ENCODE measurements at places on chromosomes 12 and 14.

GRCh38 chr12:96396209-96396608 is 4.0 kb downstream of the CDK17 start:
- DNase-seq, result no peak

GRCh38 chr14:91221270-91221669 is 23.2 kb downstream of the GPR68 start:
- no peak for DNase-seq

DNA sequence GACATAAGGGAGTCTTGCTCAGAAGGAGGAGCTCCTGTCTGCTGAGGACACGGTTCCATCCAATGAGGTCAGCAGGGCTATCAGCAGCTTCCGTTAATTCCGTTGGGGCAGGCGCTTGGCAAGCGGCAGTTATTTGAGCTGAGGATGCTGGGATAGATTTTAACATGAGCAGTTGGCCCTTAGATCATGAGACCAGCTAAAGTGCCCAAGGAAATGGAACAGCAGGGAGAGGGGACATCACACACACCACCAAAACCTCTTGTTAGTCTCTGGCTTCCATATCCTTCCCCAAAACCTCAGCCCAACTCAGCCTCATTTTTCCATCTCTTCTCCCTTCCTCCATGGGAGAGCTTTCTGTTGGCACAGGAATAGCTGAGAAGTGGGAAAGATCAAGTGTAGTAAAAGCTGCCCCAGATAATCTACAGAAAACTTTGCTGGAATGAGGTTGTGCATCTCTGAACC is 138.7 kb upstream of the PZP start:
- no peak for DNase-seq

DNA sequence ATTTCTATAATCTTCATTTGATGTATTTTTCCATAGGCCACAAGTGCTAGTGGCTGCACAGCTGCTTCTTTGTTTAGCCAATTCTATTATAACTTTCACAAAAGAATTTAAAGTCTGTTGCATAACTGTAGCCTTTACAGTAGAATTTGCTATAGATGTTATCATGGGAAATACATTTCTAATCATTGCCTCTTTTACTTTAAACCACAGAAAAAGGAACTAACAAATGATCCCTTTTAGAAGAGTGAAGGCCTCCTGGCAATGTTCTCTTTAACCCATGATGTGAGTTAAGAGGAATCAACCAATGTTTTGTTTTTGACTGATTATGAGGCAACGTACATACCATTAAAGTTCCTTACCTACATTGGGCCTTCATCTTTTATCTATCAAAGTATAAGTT is 68.8 kb downstream of the RPL10L start:
- DNase-seq, result no peak

DNA sequence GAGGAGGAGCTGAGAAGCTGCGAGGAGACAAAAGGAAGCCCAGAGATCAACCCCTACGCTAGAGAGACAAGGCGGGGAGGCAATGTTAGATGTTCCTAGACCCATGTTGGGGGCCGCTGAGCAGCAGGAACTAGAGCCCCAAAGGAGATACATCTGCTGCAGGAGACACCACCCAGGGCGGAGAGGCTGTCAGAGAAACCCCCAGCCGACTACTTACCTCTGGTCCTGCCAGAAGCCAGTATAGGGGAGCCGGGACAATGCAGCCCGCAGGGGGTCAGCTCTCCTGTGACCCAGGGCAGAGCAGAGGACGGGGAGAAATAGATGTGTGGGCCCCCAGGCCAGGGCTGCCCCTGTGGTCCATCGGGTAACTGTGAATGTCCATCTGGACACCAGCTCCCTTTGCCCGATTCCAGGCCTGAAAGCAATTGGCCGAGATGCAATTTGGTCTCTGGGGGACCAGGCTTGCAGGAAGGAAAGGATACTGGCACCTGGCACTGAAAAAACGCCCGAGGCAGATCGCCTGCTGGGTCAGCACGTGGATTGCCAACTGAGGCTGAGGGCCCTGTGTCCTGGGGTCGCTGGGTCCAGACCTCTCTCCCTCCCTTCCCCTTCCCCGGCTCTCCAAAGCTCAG is 34.9 kb downstream of the SYNE3 start:
- DNase-seq, result no peak

DNA sequence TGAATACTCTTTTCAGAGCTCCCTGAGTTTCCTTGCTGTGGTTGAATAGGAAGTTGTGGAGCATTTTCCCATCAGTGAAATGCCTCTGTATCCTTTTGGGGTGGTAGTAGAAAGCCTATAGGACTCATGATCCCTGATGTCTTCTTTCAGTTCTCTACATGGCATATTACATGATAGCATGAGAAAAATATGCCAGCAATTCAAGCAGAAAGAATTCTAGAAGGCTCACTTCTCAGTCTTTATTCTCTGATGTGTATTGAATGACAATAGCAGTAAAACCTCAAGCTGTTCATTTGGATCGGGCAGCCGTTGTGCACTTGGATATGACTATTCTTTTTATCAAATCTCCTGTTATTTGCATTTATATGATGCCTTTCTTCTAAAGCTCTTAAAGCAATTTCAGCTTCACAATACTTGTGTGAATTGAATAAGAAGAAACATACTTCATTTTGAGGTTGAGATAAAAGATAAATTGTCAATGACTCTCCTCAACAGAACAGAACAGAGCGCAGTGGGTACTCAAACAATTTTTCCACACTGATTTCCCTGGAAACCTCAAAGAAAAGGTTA is 251.5 kb upstream of the FBXO33 start:
- no peak for DNase-seq

GRCh38 chr14:31745741-31746140 is 184.5 kb downstream of the NUBPL start:
- DNase-seq, result no peak

DNA sequence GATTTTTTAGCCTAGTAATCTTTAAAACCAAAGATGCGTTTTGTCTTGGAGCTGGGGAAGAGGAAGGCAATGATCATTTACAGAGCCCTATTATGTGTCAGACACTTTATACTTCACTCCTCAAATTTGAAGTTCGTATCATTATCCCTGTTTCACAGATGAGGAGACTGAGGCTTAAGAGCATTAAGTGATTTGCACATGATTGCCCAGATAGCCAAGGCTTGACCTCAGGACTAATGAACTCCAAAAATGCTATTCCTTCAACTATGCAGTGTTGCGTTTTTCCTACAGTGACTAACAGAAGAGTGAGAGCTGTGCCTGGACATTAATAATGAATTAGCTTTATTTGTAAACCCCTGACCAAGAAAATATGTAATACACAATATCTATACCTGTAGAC is 136.8 kb upstream of the EEA1 start:
- DNase-seq, result no peak

DNA sequence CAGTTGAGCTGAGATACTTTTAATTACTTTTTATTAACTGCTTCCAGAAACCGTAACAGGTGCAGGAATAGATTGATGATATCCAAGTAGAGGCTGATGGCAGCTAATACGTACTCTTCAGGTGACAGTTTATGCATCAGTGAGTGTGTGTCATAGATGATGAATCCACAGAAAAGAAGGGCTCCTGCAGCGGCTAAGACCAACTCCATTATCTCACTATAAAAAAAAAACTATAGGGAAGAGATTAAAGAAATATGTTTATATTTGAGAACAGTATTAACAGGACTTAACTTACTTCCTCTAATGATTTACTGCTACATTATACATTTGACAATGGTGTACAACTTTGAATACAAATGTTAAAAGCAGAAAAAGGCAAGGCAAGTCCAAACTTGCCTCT is 7.4 kb upstream of the LLPH start:
- DNase-seq, result no peak

- peak; percentile 75 for DNase-seq
Measured at GRCh38 chr12:27940756-27941402, 31.7 kb downstream of the PTHLH start.

DNA sequence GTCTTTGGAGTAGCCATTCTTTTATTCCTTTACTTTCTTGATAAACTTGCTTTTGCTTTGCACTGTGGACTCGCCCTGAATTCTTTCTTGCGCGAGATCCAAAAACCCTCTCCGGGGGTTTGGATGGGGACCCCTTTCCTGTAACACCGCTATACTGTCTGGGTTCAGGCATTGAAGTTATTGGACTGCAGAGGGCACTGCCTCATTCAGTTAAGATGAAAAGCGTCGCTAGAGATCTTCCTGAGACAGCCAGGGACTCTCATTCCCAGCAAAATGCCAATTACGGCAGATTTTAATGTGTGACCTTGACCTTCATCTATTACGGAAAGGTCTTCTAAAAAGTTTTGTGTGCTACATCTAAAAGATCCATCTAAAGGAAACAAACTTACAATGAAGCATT is 17.3 kb upstream of the RIMKLB start:
- no peak for DNase-seq

- DNase-seq, result no peak
Measured at GRCh38 chr12:17992002-17992656, 97.9 kb downstream of the RERGL start.

GRCh38 chr14:76313303-76313702 is 62.6 kb upstream of the ESRRB start:
- no peak for DNase-seq

DNA sequence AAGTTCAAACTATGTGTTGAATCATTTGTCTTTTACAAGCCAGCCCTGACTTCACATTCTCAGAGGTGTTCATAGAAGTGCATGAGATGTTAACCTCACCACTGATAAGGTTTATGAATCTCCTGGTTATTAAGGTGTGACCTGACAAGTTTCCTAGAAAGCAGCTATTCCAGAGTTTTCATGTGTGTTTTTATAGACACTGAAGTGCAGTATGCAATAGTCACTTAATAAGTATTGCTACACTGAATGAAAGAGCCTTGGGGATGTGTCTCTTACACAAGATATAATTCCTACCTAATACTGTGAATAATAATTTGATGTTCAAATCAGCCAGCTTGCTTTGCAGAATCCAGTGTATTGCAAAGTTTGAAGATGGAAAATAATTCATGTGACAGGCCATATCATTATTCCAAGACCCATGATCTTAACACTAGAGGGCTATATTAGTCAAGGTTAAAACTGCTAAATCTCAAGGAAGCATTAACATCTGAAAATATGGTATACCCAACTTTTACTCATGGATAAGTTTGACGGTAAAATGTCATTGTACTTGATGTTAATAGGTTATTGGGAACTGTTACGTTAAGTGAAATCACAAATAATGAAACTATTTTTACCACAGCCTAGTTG is 13.0 kb downstream of the SLC25A3 start:
- DNase-seq, result no peak

- DNase-seq, result no peak
Measured at GRCh38 chr12:20757-21156, 45.8 kb upstream of the IQSEC3 start.

- no peak for DNase-seq
Measured at GRCh38 chr14:103008768-103009357, 48.5 kb downstream of the CDC42BPB start.

- no peak for DNase-seq
Measured at GRCh38 chr14:24067133-24068082, 4.0 kb upstream of the CPNE6 start.

DNA sequence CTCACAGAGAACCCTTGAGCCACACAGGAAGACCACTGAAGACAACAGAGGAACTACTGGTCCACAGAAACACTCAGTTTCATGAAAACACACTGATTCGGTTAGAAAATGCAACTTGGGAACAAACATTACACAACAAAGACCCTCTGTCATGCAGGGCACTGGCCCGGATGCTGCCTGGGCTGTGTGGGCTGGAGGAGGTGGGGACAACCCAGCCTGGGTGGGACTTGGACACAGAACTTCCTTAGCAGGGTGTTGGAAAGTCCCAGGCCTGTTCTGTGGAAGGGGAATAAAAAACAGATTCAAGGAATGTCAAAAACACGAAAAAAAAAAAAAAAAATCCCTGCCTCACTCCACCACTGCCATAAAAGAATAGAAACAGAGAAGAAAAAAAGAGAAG is 181.0 kb downstream of the MON2 start:
- DNase-seq, result no peak

DNA sequence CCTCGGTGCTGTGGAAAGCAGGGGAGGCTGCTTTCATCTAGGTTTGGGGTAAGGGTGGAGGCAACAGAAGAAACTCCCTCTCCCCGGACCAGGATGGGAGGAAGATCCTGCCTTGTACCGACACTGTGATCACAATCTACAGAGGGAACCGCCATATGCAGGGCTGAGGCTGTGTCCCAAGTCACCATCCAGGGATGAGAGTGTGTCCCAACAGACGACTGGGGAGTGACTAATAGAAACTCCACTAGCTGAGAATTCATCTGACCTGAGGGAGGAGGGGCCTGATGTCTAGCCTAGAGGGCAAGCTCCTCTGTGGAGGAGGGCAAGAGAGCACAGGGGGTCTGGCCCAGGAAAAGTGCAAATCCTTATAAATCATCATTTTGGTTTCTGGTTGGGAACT is 172.4 kb downstream of the CALM1 start:
- DNase-seq, result no peak

GRCh38 chr12:81520064-81520945 is 238.8 kb downstream of the PPFIA2 start:
- DNase-seq, result no peak

GRCh38 chr14:74211945-74212580 is 27.2 kb upstream of the VSX2 start:
- no peak for DNase-seq

DNA sequence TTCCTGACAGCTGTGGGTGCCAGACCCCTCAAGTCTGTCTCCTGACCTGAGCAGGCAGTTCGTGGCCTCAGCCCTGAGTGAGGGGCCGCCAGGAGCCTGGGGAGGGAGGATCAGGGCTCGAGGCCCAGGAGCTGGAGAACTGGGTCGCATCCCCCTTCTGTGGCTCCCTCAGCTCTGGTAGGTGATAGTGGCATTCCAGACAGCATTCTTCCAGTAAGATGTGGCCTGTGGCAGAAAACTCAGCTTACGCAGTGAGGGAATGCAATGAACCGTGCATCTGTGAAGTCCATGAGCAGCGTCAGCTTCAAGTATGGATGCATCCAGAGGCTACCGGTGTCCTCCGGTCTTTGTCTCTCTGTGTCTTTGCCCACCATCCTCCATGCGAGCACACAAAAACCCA is 28.4 kb upstream of the FBRSL1 start:
- DNase-seq, result no peak

GRCh38 chr12:23099104-23099503 is 474.1 kb downstream of the ETNK1 start:
- no peak for DNase-seq

DNA sequence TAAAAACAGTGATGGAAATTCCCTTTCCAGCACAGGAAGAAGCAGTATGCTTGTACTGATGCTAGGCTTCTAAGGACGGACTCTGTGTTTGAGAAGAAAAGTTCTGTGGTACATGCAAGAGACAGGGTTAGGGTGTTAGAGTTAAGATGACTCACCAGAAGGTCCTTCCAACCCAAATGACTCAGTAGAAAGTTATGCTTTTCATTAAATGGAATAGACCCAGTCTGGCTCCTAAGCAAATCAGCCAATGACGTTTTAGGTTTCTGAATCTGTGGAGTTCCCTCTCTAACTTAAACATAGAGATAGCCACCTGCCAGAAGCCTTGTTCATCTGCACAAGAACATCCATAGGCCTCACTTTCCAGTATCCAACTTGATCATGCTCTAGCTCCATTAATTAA is 5.7 kb downstream of the PTHLH start:
- DNase-seq, result no peak

- DNase-seq, result no peak
Measured at GRCh38 chr14:62674563-62675237, 370.6 kb downstream of the KCNH5 start.

DNA sequence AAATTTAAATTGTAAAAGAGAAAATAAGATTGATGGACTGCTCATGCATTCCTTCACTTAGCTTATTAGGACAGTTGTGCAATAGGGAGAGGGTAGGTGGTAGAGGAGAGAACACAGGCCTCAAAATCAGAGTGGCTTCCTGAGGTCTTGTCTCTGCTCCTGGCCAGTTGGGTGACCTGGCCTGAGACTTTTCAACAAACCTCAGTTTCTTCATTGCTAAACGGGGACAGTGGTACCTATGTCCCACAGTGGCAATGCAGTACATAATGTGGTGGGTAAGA is 2.6 kb downstream of the MAP3K12 start:
- no peak for DNase-seq

Data from stimulated activated CD4-positive, alpha-beta T cell treated with anti-CD3 and anti-CD28 coated beads, Interleukin-1b, Interleukin-23, amount 100 ng/mL, for 48 hours (primary cell).